Epithelial cell of proximal tubule (primary cell): ENCODE measurements at places on chromosomes 11 and 22.

- DNase-seq, result no peak
Measured at GRCh38 chr11:124194293-124195188, 11.4 kb downstream of the OR10D3 start.

GRCh38 chr11:72705442-72706365, 31.5 kb upstream of the PDE2A start:
- no peak for DNase-seq

DNA sequence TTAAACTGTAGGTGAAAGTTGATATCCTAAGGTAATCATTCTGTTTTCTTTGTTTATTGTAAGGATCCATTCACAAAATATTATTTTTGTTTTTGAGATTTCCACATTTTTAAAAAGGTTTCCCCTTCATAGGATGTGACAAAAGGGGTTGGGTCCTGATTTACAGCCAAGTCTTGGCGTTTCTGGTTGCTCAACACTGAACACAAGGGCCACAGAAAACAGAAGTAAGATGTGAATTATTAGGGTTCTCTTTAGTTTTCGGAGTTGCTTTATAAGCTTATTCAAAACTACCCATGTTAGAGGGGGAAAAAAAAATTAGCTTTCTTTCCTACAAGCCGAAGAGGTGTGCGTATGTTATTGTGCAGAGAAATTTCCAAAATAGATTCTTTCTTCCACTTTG, 30.0 kb upstream of the FLI1 start:
- no peak for DNase-seq

DNA sequence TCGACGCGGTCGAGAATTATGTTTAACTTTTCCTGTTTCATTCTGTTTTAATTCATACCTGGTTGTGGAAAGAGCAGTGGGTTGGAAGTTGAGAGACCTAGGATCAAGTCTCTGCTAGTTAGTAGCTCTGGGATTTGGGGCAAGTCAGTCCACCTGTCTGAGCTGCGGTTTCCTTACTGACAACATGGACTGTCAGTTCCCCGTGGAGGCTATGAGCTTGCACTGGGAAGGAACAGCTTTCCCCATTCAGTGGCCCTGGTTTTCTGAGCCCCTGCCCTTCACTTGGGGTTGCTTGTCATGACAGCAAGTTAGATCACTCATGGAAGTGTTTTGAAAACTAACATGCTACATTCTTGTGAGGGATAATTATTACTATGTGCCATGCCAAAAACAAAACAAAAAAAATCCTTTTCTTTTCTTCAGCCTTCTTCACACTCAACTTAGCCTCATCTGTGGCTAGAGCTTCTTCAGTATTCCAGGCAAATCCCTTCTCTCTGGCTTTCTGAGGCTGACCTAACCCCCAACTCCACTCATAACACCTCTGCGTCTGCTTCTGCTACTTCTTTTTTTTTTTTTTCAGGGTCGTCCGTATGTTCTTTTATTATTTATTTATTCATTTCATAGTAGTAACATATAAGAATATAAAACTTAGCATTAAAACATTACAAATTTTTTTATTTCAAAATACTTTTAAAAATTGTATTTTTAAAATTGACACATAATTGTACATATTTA, 43.0 kb upstream of the ZBED5 start:
- DNase-seq, result no peak
